Type B pancreatic cell (in vitro differentiated cells): ENCODE measurements at places on chromosomes 4 and X.

DNA sequence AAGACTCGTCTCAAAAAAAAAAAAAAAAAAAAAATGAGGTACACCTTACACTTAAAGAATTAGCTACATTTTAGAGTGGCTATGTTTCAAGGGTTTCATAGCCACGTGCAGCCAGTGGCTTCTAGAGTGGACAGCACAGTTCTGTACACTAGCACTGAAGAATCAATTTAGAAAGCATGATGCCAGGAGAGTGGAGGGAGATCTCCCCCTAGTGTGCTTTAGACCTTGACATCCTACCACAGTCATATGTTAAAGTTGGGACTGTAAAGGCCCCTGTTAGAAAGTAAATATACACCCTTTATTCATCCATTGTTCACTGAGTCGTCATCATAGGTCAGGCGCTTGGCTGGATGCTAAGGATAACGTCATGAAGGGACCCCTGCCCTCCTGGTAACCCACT, 179.4 kb downstream of the QDPR start:
- no peak for DNase-seq

- DNase-seq: no peak
Measured at GRCh38 chr4:101174679-101175345, 172.5 kb downstream of the PPP3CA start.

DNA sequence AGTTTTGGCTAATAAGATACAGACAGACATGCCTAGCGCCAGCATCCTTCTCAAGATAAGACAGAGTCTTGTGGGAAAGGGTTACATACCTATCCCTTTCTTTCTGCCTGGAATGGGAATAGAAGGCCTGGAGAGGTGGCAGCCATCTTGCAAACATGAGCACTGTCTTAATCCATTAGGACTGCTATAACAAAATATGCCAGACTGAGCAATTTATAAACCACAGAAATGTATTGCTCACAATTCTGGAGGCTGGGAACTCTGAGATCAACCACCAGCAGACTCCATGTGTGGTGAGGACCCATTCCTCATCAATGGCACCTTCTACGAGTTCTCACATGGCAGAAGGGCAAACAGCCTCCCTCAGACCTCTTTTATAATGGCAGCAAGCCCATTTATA, 26.5 kb upstream of the NEIL3 start:
- DNase-seq: no peak

- DNase-seq: no peak
Measured at GRCh38 chrX:38699121-38699520, 102.1 kb upstream of the MID1IP1 start.

- no peak for DNase-seq
Measured at GRCh38 chr4:60913002-60913401, 287.1 kb upstream of the ADGRL3 start.

- DNase-seq: no peak
Measured at GRCh38 chr4:38510201-38510600, 153.8 kb upstream of the KLF3 start.

- no peak for DNase-seq
Measured at GRCh38 chr4:129972257-129972656, 876.3 kb downstream of the C4orf33 start.

DNA sequence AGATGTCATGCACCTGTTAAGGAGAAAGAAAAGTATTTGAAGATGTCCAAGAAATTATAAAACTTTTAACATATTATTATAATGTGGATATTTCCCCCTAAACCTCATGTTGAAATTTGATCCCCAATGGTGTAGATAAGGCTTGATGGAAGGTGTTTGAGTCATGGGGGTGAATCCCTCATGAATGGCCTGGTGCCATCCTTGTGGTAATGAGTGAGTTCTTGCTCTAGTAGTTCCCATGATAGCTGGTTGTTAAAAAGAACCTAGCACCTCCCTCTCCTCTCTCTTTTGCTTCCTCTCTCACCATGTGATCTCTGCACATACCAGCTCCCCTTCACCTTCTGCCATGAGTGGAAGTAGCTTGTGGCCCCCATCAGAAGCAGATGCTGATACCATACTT, 176.6 kb upstream of the NR3C2 start:
- no peak for DNase-seq

DNA sequence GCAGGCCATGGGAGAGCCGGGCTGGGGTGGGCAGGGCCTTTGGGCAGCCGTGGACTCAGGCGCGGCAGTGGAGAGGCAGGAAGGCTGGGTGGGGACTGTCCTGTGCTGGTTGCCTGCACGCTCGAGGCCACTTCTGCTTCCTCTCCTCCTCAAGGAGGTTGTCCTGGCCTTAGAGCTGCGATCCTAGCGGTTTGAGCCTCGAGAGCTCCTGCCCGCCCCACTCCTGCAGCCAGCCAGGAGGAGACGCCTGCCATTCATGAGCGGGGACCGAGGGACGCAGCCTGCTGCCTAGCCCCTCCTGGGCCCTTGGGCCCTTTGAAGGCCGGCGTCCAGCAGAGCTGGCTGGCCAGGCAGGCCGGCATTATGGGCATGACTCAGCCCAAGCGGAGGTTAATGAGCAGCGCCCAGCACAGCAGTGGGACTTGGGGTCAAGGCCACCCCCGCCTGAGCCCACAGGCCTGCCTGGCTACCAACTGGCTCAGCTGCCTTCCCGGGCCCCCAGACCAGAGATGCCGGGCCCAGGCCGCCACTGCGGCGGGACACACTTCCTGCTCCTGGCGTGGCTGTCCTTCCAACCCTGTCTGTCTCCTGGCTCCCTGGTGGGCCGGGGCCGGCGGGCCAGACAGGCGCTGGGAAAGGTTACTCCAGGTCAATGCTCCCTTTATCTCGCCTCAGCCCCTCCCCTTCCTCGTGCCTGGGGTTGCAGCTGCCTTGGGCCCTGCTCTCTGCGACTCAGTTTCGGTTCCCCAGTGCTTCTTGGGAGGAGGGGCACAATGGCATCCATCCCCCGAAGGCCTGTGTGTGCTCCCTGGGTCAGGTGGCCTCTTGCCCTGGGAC, 1.8 kb downstream of the ABCD1 start:
- DNase-seq: no peak

DNA sequence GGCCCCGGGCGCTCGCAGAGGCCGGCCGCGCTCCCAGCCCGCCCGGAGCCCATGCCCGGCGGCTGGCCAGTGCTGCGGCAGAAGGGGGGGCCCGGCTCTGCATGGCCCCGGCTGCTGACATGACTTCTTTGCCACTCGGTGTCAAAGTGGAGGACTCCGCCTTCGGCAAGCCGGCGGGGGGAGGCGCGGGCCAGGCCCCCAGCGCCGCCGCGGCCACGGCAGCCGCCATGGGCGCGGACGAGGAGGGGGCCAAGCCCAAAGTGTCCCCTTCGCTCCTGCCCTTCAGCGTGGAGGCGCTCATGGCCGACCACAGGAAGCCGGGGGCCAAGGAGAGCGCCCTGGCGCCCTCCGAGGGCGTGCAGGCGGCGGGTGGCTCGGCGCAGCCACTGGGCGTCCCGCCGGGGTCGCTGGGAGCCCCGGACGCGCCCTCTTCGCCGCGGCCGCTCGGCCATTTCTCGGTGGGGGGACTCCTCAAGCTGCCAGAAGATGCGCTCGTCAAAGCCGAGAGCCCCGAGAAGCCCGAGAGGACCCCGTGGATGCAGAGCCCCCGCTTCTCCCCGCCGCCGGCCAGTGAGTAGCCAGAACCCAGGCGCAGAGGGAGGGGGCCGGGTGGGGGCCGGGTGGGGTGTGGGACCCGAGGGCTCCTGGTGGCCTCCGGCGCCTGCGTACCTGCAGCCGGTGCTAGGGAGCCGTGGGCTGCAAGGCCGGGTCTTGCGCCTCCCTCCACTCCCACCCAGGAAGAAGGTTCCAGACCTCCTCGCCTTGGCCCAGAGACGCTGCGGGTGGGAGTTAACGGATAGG, 534 bp downstream of the MSX1 start:
- peak; percentile 69 for DNase-seq

DNA sequence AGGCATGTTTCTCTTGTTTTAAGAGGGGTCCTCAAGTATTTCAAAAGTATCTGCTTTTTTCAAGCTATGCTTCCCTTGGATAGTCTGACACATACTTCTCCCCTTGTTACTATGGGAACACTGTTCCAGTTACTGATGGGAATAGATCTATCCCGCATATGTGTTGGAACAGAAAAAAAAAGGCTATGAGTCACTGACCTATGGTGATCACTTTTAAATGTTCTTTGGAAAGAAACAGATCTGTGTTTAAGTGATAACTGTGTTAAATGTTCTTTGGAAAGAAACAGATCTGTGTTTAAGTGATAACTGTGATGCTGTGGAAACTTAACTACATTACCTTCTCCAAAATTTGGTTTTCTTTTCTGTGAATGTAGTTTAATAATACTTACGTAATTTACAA, 303.2 kb downstream of the TEX13C start:
- no peak for DNase-seq

- DNase-seq: no peak
Measured at GRCh38 chr4:182770259-182770995, 146.8 kb downstream of the DCTD start.

DNA sequence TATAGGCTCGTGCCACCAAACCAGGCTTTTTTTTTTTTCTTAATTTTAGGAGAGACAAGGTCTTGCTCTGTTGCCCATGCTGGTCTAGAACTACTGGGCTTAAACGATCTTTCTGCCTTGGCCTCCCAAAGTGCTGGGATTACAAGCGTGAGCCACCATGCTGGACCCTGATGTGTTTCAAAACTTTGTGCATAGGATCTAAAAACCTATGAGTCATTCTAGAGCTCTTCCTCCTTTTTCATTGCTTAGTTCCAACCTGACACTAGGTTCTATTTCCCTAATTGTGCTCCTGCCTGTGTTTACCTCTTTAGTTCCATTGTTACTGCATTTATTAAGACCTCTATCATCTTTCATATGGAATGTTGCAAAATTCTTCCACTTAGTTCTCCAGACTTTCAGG, 57.3 kb downstream of the HPGD start:
- no peak for DNase-seq

DNA sequence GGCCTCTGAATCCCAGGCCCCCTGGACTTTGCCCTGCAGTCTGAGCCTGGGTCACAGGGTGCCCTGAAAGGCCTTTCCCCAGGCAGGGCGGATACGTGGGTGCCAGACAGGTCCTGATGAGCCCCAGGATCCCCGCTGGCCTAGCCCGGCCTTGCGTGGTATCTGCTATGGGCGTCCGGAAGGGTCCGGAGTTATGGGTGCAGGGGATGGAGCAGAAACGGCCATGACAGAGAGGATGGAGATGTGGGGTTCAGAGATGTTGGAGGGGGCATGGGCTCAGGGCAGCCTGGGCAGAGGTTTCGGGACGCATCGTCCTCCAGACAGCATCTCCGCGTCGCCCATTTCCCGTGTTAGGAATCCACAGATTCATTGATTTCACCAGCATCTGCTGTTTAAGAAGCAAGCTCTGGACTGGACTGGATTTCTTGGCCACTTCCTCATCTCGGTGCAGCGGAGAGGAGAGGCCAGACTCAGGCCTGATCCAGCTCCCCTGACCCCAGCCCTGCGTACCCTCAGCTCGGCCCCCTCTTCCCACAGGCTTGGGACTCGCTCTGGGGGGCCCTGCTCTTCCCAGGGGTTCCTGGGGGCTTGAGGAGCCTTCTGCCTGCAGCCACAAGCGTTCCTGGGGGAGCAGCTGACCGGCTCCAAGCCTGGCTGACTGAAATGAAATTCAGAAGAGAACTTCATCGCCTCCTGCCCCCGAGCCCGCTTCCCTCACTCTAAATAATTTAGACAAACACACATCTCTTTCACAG, 86.9 kb upstream of the ADRA2C start:
- no peak for DNase-seq

- no peak for DNase-seq
Measured at GRCh38 chrX:78831523-78831922, 84.0 kb downstream of the LPAR4 start.

GRCh38 chr4:160299177-160299576, 1196.3 kb downstream of the RAPGEF2 start:
- DNase-seq: no peak

DNA sequence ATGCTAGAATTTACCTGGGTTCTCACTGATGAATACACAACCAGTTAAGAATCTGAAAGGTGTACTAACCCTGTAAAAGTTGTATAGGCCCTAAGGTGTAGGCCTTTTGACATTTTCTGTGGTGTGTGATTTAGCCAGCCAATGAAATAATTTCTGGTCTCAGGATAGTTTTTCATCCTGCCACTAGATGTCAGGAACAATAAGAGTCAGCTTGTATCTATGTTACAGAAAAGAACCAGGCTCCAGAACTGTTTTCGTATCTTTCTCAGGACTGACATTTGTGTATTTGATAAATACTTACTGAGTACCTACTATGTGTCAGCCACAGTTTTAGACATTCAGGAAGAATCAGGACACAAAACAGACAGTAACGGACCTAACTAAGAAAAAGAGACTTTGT, 673.6 kb upstream of the TENM3 start:
- no peak for DNase-seq

- no peak for DNase-seq
Measured at GRCh38 chr4:125780164-125780563, 465.4 kb downstream of the FAT4 start.

DNA sequence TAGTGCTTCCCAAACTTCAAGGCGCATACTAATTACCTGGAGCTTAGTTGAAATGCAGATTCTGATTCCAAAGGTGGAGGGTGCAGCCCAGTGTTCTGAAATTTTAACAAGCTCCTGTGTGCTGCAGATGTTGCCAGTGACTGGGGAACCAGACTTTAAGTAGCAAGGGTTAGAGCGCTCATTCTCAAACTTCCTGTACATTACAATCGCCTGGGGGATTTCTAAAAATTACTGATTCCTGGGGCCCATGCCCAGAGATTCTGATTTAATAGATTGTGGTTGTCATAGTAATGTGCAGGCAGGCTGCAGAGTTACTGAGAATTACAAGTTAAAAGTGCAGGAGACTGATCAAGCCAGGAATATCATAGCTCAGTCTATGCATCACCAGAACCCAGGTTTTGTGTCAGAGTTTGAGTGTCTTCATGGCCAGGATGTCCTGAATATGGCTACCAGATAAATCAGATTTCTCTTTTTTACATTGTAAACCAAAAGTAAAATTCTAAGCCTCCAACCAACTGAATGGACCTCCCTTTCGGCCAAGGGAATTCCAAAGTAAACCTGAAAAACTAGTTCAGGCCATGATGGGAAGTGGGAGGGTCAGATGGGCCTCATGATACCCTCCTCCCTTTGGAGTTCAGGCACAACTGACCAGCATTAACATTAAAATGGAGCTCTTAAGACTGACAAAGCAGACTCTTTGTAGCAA, 121.6 kb downstream of the ATXN3L start:
- DNase-seq: no peak

GRCh38 chr4:38805530-38806145, 1.0 kb upstream of the TLR1 start:
- no peak for DNase-seq

GRCh38 chr4:99536271-99536670, 25.4 kb downstream of the C4orf17 start:
- DNase-seq: no peak

- DNase-seq: no peak
Measured at GRCh38 chr4:5378002-5378401, 326.7 kb downstream of the STK32B start.

DNA sequence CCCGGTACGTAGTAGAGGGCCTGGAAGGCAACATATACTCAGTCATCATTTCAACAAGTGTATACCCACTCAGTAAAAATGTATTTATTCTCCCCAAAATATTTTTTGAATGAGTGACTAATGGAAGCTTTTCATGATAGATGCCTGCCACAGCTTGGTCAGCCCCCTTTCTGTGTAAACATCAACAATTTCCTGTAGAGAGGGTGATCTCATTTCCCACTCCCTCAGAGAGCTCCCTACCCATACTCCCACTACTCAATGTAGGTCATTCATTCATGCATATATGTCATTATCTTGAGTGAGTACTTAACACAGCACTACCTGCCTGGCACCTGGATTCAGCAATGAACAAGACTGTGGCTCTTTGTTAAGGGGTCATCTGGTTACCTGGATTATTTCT, 81.9 kb downstream of the STK32B start:
- DNase-seq: no peak

- DNase-seq: no peak
Measured at GRCh38 chr4:31041385-31041784, 321.2 kb downstream of the PCDH7 start.
